ENCODE measurements at places on chromosomes 16 and 17. TPM values are rescaled to one million over a fixed set of nuclear protein-coding genes. Genes with fewer than 3 reads are reported as not detected.

KRT33B gene
- not detected for polyA plus RNA-seq

ASPA gene
- polyA plus RNA-seq = not detected

NEUROD2 gene
- polyA plus RNA-seq = 0.06 TPM

DNA sequence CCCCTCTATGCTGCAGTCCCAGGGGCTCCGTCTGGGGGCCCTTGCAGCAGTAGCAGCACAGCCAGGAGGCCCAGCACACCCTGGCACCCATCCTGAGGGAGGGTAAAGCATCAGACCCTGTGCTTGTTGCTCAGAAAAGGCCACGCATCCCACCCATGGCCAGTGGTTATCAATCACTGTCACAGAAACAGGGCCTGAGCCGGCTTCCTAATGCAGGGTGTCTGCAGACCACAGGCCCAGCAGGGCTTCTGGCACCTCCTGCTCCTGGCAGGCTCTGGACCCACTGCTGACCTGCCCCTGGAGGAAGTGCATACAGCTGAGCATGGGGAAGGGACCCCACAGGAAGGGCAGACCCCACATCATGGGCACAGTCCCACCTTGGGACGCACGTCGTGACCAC lies 26.9 kb upstream of the CDH15 start:
- DNase-seq = no peak
- H3K36me3 ChIP-seq = peaks cover 56% of the 10 kb centered on the region
- no peaks in the 10 kb centered on the region for H3K4me1 ChIP-seq
- H3K27me3 ChIP-seq = no peaks in the 10 kb centered on the region

- no peak overlapping the region for H3K4me3 ChIP-seq
- no peak overlapping the region for H3K27ac ChIP-seq
- no peak for DNase-seq
- H3K4me1 ChIP-seq = no peaks in the 10 kb centered on the region
- H3K27me3 ChIP-seq = peaks cover 32% of the 10 kb centered on the region
These were observed 6.7 kb downstream of the ITGA3 start for GRCh38 chr17:50062293-50063243.

GRCh38 chr16:1439058-1439698 lies 5.2 kb downstream of the CCDC154 start:
- DNase-seq = no peak
- H3K36me3 ChIP-seq = no peaks in the 10 kb centered on the region
- no peaks in the 10 kb centered on the region for H3K27me3 ChIP-seq
- no peak overlapping the region for H3K4me3 ChIP-seq
- H3K27ac ChIP-seq = no peak overlapping the region
- H3K4me1 ChIP-seq = peaks cover 3% of the 10 kb centered on the region

DNA sequence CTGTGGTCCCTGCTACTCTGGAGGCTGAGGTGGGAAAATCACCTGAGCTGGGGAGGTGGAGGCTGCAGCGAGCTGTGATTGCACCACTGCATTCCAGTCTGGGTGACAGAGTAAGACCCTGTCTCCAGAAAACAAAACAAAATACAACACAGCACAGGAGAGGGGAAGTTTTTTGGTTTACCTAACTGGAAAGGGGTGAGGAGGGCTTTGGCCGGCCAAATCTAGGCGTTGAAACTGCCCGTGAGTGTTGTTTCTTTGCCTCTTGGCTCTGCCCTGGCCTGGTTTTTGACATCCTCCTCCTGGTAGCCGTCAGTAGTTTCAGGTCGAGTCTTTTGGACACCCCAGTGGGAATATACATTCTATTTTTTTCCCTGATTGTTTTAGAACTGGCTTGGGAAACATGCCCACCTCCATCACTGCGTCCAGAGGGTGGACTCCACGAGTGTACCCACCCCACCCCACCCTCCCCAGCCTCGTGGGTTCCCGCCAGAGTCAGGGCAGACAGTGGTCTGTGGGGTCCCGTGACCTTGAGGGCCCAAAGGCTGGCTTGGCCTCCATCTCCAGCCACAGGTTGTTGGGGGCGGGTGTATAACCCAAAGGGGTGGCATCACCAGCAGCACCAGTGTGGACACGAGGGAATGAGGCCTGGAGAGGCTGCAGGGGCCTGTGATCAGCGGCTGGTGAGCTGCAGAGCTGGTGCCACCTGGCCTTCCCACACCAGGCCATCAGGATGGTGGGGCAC lies 42.7 kb downstream of the NT5M start:
- no peak overlapping the region for H3K4me3 ChIP-seq
- H3K4me1 ChIP-seq = no peaks in the 10 kb centered on the region
- H3K27ac ChIP-seq = no peak overlapping the region
- no peaks in the 10 kb centered on the region for H3K36me3 ChIP-seq

GRCh38 chr17:40896916-40897455 lies 11.9 kb upstream of the KRT20 start:
- no peak overlapping the region for H3K27ac ChIP-seq
- H3K27me3 ChIP-seq = peaks cover 10% of the 10 kb centered on the region
- no peaks in the 10 kb centered on the region for H3K4me1 ChIP-seq
- no peak overlapping the region for H3K4me3 ChIP-seq

- H3K4me3 ChIP-seq = no peak overlapping the region
- H3K4me1 ChIP-seq = peaks cover 3% of the 10 kb centered on the region
- H3K27me3 ChIP-seq = no peaks in the 10 kb centered on the region
- DNase-seq = no peak
- peaks cover 8% of the 10 kb centered on the region for H3K36me3 ChIP-seq
These were observed 278.9 kb downstream of the SNX29 start for GRCh38 chr16:12255473-12255872.

DNA sequence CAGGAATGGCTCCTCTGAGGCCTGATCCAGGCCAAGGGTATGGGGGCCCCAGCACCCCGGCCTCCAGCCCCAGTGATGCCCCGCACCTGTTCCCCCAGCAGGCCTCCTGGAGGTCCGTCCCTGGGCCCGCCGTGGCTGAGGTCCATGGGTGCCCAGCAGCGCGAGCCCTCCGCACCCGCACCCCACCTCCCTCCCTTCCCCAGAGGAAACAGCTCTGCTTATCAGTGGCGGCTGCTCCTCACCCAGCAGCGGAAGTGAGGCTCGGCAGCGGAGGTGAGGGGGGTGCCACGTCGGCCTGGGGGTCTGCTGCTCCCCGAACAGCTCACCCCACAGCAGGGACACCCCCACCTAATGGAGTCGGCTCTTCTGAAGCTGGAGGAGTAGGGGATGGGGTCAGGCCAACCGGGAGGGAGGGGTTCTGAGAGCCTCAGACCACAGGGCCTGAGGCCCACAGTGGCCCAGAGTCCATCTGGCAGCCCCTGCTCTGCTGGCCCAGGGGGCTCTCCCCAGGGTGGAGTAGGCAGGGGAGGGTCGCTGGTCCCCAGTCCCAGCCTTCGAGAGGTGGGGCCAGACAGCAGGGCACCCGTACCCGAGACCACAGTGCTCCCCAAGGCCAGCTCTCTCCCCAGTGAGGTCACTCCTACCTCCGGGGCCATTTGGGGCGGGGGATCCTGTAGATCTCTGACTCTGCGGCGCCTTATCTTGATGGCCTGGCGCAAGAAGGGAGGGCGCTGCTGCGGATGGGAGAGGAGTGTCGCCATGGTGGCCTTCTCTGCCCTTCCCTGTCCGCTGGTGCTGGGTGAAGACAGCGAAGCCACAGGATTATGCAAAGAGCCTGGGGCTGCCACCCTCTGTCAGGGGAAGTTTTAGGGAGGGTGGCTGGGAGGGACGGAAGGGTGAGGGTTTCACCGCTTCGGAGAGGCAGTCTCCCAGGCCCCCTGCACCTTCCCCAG lies at the start of gene UNC13D:
Gene UNC13D, minus strand, starts transcription at position 828 of the 953 bp plus-strand sequence. Its CDS starts 67 bp downstream, at position 761.
- H3K36me3 ChIP-seq = no peaks in the 10 kb centered on the region
- H3K27ac ChIP-seq = peak within 1 kb of the TSS; percentile 93
- H3K4me1 ChIP-seq = peaks cover 17% of the 10 kb centered on the region
- DNase-seq = peak; percentile 71
- peak within 1 kb of the TSS; percentile 71 for H3K4me3 ChIP-seq
